Esophagus muscularis mucosa (tissue), 4 donors: ENCODE measurements at places on chromosomes 3 and 15.

DNA sequence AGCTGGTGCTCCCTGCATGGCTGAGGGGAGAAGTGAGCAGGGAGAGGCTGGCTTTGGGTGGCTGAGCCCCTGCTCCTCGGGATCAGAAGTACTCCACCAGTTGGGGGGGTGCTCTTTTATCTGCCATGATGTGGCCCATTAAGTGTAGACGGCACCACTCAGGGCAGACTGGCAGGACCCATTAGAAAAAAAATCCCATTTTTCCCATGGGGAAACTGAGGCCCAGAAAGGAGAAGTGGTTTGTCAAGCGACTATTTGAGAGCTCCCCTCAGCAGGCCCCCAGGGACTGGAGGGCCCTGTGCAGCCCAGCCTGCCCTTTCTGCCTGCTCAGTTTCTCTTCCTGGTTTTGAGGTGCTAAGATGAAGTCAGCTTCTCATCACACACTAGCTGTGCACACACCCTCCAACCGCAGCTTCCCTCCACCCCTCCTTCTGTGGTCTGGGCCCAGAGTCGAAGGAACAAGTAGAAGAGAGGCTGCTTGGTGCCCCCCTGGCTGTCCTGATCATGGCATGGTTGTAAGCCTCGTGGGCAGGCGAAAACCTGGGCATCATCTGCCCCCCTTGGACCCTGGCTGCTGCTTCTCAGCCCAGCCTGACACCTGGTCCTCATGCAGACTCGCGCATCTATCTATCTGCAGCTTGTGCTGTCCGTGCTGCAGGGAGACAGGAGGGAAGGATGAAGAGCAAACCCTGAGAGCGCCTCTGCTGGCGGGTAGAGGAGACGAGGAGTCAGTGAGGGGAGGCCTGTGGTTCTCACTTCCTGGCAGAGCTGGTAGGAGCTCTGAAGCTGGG is 5.6 kb downstream of the CSK start:
- no peak for DNase-seq

DNA sequence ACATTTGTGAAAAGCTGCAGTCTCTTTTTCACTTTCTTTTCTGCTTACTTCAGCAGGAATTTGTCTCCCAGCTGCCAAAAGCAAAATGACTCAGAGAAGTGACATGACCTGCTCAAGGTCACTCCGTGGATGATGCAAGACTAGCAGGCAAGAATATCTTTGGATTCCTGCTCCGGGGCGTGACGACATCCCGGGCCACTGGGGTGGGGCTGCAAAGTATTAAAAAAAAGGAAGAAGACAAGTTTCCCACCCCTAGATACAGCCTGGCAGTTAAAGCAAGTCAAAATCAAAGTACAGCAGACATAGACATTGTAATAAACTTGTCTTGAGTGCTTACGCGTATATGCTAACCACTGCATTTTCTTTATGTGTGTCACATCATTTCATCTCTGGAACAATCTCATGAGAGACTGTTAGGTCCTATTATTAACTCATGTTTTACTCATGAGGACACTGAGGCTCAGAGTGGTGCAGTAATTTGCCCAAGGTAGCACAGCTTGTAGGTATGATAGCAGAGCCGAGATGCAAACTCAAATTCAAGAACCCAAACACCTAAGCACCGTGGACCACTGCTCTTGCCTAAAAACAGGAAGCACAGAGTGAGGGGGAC is 485.2 kb upstream of the PROK2 start:
- peak; percentile 97 for DNase-seq

DNA sequence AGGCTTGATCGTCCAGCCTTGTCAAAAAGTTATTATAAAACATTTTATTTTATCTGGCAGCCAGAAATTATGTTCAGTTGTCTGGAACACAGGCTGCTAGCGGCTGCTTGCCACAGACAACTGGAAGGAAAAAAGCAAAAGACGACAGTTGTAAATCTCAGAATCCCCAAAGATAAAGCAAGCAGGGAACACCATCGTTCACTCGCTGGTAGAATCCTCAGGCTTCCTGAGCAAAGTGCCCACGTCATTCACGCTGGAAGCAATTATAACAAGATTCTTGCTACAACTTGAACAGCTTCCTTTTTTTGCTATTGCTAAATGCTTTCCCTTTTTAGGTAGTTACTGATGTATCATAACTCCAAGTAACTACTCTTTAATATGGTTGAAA is 33.6 kb downstream of the ADAMTS17 start:
- no peak for DNase-seq

- no peak for DNase-seq
Measured at GRCh38 chr3:187077085-187077484, 62.2 kb downstream of the RPL39L start.

GRCh38 chr3:144314946-144315345 is 343.3 kb downstream of the DIPK2A start:
- no peak for DNase-seq

- no peak for DNase-seq
Measured at GRCh38 chr15:88624156-88624970, 3.2 kb downstream of the AEN start.

DNA sequence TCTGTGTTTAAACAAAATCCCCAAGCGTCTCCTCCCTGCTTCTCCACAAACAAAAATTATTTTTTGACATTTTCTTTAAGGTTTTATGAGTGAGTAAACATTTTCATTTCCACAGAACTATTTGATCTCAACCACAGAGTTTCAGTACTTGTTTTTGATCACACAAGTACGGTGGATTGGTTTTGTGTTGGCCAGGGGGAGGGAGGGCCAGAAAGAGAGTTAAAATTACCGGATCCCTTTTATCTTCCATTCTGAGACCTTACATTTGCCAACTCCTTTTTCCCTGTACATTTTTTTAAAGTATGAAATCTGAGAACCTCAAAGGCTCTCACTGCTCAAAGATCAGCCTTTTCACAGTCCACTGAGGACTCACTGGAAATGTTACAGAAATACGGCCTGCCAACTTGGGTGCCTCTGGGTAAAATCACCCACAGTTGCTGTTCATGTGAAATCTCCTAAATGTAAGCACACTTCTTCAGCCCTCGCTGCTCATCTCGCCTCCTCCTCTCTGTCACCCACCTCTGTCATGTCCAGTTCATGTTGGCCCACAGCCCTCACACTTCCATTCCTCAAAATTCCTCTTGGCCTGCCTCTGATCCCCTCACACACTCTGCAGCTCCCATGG is 1.7 kb downstream of the HOMER2 start:
- DNase-seq, result no peak

DNA sequence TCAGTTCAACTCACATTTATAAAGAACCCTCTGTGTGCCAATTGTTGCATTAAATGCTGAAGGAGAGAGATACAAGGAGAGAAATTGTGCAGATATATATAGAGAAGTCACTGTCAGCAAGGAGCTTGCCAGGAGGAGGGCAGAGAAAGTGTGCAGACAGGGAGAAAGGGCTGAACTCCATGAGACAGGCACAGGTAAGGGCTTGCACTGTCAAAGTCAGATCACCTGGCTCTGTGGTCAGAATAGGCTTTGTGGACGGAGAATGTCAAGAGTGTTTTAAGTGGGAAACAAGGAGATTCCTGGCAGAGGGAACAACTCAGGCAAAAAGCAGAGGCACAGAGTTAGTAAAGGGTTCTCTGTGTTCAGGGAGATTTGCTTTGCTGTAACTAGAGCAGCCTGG is 303.0 kb upstream of the TPRG1 start:
- no peak for DNase-seq

DNA sequence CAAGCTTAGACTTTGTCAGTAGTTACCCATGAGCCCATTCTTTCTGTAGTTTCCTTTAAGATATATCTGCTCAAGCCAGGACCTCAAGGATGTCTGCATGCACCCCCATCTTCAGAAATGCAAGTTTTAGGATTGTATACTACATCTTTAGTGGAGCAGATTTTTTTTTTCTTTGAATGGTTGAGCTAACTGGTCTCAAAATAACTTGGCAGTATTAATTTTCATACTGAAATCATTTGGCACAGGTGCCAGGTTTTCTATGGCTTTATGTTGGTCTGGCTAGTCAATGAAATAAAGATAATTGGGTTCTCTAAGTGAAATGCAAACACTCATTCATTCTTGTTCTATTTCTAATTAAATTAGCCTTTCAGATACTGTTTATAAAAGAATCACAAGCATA is 108.9 kb downstream of the ATG7 start:
- no peak for DNase-seq

- DNase-seq, result no peak
Measured at GRCh38 chr3:155956508-155957411, 86.3 kb downstream of the GMPS start.

DNA sequence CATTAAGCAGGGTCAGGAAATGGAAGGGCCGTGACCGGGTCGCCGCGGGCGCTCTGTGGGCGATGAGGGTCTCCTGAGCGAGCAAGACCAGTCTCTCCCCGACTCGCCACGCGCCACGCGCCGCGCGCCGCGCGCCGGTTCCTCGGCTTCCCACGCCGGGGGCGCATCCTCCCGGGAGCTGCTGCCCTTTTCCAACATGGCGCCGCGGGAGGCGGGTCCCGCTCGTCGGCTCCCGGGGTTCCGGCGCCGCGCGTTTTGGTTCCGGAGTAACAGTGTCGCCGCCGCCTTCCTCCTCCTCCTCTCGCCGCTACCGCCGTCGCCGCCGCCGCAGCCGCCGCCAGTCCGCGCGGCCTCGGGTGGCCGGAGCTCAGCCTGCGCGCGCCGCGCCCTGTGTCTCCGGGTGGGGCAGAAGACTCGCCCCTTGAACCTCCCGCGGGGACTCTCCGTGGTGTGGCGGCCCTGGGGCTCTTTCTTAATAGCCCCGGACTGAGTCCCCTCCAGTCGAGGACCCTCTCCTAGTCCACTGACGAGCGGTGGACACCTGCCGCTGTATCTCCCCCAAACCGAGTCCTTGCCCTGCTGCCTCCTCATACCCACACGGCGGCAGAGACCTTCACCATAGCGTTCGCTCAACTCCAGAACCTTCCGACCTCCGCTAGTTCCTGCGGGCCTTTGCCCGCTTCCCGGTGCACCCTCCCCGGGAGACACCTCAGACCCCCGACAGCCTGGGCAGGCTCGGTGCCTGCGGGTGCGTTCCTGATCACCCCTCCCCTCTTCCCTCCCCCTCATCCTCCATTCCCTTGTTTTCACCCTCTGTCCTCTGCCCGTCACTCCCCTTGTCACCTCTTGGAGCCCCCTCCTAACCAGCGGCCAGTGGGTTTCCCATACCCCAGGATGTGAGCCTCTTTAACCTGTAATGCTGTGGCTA is at the start of gene MAP2K5:
Gene MAP2K5 (plus strand): TSS at position 284 of the 928 bp plus-strand sequence. CDS start 633 bp downstream, at position 917.
- DNase-seq, result peak; percentile 96

- DNase-seq, result no peak
Measured at GRCh38 chr3:133038089-133038730, at the start of gene TMEM108. Gene TMEM108 (plus strand): TSS chr3:133038391.

GRCh38 chr3:98371853-98372252 is 18.2 kb downstream of the OR5K4 start:
- DNase-seq, result no peak

- no peak for DNase-seq
Measured at GRCh38 chr15:26038693-26039092, 175.6 kb upstream of the ATP10A start.

DNA sequence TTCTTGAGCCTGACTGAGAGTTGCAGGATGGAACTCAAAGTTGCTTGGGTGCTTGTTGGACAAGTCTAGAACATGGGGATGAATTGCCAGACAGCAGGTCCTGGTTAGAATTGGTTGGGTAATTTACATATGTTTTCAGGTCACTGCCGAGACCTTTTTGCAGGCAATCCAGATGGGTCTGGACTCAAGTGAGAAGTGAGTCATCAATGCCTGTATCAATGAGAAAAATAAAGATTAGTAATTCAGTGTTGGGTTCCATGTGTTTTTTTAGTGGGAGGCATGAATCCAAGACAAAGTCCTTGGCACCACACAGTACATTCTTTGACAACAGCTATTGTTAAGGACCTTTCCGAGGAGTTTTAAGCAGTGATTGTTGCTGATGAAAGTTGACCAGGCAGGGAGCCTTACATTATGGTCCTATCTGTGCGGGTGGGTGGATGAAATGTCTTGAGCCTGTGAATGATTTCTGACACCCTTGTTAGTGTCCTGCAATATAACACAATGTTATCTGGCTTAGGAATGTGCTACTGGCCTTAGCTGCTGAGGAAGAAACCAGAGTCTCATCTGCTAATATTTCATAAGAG is 77.7 kb downstream of the CRYGS start:
- peak; percentile 66 for DNase-seq

DNA sequence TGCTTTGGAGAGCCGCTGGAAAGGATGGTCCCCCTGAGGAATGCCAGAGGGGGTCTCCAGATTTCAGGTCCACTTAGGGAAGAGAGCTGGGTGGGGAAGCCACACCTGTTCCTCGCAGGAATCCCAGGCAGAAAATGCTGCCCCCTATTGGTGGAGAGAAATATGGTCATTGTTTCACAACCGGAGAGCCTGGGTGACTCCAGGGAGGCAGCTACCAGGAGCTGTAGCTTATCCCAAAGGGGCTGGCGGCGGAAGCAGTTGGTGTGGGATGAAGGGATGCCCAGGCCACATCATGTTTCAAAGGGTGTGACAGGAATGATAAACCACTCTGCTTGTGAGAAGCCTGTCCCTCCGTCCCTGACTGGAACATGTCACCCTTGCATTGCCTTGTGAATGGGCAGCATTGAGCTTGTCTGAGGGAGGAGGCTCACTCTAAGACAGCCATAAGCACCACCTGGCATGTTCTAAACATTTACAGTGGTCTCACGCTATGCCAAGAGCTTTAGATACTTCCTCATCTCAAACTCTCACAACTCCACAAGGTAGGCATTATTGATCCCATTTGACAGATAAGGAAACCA is 34.5 kb downstream of the POMGNT2 start:
- DNase-seq, result no peak

DNA sequence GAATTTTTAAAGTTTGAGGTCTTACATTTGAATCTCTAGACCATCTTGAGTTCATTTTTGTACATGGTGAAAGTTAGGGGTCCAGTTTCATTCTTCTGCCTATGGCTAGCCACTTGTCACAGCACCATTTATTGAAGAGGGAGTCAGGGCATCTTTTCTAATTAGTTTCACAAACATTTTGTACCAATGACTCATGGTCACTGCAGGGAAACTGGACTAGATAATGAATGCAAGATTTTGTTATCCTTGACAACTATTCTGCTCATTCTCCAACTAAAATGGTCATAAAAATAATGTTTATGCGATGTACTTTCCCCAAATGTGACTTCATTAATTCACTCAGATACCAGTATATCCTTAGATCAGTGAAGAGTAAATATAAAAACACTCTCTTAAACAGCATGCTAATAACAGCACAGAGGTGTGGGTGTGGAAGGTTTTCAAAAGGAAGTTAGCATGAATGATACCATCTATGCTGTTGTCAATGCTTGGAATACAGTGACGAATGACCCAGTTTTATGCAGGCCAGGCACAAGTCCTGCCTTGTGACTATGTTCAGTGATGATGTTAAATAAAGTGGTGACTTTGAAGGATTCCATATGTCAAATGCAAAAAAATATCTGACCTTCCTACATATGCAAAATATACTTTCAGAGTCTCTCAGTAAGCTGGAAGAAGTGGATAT is 314.9 kb upstream of the TMCO5A start:
- no peak for DNase-seq

DNA sequence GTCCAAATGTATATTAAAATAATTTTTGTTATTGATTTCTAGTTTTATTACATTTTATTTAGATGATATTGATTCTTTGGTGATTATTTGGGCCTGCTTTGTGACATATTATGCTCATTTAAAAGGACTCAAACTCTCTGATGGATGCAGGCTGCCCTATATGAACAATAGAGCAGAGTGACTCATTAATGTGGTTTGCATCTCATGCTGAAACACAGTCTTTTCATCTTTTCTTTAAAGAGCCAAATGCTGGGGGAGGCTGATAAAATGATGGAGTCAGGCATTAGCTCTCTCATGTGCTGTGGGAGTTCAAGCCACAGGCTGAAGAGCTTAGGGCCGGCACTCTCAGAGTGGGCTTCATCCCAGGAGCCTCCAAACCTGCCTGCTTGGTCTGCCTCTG is 7.2 kb downstream of the PLA1A start:
- no peak for DNase-seq
